ENCODE measurements at places on chromosomes 6 and 20.

GRCh38 chr20:25025986-25026605 lies 31.8 kb downstream of the ACSS1 start:
- no peak for DNase-seq

GRCh38 chr6:29653452-29654038 lies 3.3 kb upstream of the MOG start:
- DNase-seq: no peak

DNA sequence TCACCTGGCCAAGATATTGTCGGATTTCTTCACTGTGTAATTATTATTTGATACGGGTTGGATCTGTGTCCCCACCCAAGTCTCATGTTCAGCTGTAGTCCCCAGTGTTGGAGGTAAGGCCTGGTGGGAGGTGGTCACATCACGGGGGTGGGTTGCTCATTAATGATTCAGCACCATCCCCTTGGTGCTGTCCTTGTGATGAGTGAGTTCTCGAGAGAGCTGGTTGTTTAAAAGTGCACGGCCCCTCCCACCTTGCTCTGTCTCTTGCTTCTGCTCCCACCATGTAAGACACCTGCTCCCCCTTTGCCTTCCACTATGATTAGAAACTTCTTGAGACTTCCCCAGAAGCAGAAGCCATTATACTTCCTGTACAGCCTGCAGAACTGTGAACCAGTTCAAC lies 173.9 kb upstream of the PMEPA1 start:
- DNase-seq: no peak

DNA sequence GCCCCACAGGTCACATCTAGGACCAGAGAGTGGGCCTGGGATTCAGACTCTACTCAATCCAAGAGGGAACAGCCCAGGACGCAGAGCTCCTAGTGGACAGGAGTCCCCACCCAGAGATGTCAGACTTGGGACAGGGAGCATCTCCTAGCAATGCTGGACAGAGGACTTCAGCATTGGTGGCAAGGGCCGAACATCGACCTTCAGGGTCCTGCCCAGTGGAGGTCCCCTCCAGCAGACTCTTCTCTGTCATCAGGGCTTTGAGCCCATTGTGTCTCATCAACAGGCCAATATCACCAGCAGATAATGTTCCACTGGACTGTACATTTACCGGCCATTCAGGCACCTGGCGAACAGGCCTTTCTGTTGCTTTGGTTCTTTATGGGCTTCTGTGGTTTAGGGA lies 159.8 kb upstream of the SNX9 start:
- no peak for DNase-seq

GRCh38 chr6:13303668-13304017 lies 24.7 kb downstream of the TBC1D7 start:
- DNase-seq: peak; percentile 61

DNA sequence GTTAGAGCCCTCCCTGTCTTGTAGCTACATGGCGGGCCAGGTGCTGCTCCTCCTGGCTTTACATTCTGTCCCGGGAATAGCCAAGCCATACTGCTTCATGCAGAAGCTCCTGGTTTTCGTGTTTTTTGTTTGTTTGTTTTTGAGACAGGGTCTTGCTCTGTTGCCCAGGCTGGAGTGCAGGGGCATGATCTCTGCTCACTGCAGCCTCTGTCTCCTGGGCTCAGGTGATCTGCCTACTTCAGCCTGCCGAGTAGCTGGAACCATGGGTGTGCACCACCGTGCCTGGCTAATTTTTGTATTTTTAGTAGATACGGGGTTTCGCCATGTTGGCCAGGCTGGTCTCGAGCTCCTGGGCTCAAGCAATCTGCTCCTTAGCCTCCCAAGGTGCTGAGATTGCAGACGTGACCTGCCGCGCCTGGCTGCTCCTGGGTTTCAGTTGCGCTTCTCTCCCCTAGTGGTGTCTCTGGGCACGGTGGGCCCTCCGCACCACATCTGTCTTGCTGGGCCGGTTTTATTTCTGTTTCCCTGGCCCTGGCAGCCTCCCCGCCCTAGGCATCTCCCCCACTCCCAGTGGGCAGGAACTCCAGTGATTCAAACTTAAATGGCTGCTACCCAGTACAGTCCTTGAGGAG lies 12.9 kb downstream of the CDYL start:
- DNase-seq: no peak

DNA sequence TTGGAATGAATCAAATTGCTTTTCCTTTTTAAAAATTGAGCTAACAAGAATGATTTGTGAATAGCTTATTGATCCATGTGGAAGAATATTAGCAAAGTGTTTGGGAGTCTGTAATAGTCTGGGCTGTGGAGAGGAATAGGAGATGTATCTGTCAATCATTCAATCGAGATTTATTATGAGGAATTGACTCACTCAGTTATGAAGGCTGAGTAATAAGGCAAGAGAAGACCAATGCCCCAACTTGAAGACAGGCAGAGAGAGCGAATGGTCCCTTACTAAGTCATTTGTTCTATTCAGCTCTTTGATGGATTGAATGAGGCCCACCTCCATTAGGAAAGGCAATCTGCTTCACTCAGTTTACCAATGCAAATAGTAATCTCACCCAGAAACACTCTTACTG lies 403.0 kb downstream of the CD83 start:
- no peak for DNase-seq

DNA sequence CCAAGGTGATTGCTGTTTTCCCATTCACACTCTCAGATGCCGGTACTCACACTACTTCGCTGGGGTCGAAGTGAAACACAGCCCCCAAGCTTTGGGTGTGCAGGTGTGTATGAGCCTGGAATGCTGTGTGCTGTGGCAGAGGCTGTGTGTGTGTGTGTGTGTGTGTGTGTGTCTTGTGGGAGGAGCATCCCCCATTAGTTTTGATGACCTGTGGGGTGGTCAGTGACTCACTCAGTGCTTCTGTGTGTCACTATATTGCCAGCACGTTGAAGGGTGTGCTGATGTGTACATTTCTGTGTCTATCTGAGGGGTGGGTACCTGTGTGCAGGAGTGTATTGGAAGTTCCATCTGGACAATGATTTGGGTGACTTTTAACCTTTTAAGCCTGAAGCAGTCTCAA lies 5.0 kb upstream of the SLC12A5 start:
- DNase-seq: no peak

DNA sequence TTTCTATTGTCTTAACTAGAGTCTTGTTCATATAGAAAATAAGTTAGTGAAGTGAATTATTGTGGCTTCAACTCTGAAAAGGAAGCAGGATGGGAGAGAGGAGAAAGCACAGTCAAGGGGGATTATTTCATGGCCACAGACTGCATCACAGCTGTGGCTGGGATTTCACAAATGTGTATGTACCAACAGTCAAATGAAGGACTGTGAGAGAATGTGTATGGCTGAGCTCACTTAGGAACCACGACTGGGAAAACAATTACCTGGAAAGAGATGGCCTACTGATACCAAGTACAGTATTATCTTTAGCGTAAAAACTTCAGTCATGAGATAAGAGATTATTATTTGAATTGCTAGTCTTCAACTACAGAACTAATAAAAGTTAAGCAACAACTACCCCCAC lies 54.9 kb downstream of the SESN1 start:
- DNase-seq: no peak

GRCh38 chr6:150176152-150176551 lies 33.3 kb downstream of the PPP1R14C start:
- DNase-seq: no peak

GRCh38 chr6:8066108-8066507 lies 1.9 kb upstream of the BLOC1S5 start:
- no peak for DNase-seq

DNA sequence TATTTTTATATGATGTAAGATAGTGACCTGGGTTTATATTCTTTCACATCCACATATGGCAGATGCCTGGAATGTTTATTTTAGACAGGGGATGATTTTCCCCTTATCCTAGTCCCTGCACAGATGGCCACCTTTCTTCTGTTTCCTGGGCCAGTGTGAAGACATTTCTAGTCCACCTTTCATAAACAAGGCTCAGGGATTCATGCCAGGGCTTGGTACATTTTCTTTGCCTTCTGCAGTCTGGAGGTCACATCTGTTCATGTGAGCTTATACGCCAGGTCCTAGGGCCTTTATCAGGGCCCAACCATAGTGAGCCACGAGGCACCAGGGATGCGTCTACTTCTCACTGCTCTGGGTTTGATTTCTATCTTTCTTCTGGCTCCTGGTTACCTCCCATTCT lies 38.0 kb upstream of the ERVFRD-1 start:
- no peak for DNase-seq

DNA sequence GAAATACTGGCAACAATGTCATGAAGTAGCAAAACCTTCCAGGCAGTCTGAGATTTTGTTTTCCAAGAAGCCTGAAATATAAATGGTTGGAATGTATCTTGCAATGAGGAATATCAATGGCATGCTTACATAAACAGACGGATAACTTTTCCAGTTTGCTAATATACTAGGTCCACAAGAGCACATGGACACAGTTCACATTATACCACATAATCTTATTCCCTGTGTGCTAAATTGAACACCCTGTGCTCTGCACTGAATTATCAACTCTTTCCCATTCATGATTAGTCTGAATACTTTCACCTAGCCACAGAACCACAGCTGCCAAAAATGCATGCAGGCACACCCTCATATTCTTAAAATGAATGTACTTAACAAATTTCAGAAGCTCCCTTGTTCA lies 274.3 kb downstream of the COL12A1 start:
- DNase-seq: no peak

DNA sequence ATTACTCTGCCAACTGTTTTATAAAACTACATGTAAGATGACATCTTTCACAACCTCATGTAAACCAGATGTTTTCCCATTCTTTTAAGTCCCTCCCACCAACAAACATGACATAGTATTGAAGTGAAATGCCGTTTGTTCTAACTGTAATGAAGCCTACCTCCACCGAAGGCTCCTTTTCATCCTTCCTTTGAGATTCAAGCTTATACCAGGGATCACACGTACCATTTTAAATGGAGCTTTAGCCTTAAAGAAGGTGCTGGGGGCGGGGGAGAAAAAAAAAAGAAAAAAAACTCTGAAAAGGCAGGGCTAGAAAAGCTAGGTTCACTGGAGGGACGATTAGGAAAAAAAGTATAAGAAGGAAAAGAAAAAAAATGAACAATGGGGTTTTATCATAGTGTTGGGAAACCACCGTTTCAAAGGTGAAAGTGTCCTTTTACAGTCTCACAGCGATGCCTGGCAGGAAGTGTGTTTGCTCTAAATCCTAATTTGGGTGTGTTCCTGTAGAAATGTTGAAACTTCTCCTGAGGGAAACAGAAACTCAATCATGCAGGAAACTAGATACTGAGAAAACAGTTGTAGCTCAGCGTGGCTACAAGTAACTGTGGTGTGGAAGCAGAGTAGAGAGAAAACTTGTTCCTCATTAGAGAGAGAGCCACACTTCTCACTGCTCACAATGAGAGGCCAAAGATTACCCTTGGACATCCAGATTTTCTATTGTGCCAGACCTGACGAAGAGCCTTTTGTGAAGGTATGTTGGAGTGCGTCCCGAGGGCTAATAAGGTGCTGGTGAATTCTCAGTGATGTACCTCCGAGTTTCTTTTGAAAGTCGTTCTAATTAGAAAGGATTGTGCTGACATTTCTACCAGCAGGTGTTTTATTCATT lies 37.6 kb upstream of the HINT3 start:
- peak; percentile 57 for DNase-seq

GRCh38 chr20:61598586-61598985 lies 346.5 kb downstream of the CDH4 start:
- DNase-seq: no peak

DNA sequence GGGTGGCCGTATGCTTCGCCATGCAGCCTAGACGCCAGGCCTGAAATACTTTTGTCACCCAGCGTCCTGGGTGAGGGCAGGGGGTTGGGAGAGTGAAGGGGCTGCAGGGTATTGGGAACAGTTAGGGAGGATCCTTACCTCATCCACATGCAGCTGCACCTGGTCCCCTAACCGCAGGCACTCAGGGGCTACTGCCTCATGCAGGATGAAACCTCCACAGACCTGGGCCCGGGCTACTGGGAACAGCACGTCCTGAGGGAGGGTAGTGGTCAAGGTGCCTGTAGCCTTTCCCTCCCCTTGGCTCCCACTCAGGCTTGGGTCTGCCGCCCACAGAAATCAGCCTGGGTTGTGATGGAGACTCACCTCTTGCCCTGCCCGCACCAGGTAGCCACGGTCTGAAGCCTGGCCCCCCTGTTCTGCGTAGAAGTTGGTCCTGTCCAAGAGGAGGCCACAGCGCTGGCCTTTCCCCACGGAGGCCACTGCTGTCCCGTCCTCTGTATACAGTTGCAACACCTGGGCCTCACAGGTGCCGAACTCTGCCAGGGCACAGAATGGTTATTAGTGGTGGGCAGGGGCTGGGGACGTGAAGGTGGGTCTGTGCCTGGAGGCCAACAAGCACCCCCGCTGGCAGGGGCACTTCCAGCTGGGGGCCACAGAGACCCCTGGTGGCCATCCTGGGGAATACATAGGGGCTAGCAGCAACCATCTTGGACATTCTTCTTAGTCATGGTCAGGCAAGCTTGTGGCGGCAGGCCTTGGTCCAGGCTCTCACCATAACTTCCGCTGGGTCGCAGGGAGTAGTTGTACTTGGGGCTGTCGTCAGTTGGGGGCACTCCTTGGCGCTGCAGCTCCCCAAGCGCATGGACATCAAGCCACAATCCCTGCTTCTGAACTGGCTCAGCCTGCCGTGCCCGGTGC lies 8.6 kb downstream of the AARS2 start:
- DNase-seq: no peak

GRCh38 chr20:49765846-49766541 lies 46.6 kb upstream of the SLC9A8 start:
- no peak for DNase-seq

- no peak for DNase-seq
Measured at GRCh38 chr6:7996538-7997111, 67.6 kb downstream of the BLOC1S5 start.

DNA sequence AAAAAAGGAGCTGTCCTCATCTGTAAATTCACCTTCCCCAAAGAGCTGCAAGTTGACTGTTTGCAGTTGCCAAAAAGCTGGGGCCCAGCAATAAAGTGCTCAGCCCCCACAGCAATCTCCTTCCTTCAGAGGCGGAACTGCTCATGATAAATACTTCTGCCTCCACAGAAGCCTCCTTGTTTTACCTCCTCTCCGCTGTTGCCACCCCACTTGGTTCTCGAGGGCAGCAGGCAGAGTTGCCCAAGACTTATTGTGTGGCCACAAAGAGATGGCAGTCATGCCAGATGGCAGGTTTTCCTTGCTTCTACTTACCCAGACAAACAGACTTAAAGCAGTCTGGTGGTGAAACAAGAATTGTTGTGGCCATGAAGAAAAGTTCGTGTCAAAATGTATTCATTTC lies 66.3 kb downstream of the SLX4IP start:
- DNase-seq: no peak

GRCh38 chr6:167532410-167533288 lies 207.8 kb downstream of the TTLL2 start:
- no peak for DNase-seq
